ENCODE measurements at places on chromosomes 11 and 22. TPM values are rescaled to one million over a fixed set of nuclear protein-coding genes. Genes with fewer than 3 reads are reported as not detected.

- DNase-seq, result no peak
Observed at GRCh38 chr11:115184901-115185300, 319.3 kb downstream of the CADM1 start.

DNA sequence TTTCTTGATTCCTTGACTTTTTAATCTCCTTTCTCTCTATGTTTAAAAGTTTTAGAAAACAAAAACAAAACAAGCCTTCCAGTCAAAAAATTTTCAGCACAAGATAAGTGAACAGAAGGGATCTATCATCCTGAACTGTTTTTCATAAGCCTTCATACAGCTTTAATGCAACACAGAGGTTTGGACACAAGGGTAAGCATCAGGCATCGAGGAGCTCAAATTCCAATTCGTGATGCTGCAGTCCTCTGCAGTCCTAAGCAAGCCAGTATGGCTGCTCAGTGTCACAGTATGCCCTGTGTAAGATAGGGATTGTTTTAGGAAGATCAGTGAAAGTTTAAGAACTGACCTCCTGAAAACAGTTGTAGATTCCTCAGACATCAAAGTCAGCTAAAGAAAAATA is 740.9 kb downstream of the NTM start:
- no peak for DNase-seq

- no peak for DNase-seq
Observed at GRCh38 chr11:89477175-89477574, 14.0 kb downstream of the NOX4 start.

The CDKN1C gene
- total RNA-seq, result 4.4 TPM

The PANX2 gene
- total RNA-seq, result 1.4 TPM

GRCh38 chr11:108319541-108320145 is 96.8 kb downstream of the ATM start:
- no peak for DNase-seq

- no peak for DNase-seq
Observed at GRCh38 chr11:70156291-70157037, 46.6 kb upstream of the FADD start.

Measured in HT1080 (cell line).